HEK293T (cell line): ENCODE measurements at places on chromosomes 4 and X.

DNA sequence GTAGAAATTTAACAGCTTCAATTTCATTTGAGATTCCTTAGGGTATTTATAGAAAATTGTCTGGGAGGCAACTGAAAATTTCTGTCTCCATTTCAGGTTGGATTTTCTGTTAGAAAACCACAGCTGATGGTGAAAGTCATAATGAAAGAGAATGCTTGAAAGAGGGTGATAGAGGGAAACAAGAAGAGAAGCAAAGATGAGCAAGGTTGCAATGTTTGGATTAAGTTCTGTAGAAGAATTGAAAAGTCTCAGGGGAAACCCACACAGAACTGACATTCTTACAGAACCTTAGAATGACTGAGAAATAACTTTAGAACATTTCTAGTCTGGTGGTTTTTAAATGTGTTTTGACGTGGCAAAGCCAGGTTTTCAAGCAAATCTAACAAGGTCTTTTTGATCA lies 14.7 kb downstream of the GBA3 start:
- no peak for DNase-seq

GRCh38 chrX:24760363-24761000 lies 66.8 kb downstream of the POLA1 start:
- DNase-seq = no peak

DNA sequence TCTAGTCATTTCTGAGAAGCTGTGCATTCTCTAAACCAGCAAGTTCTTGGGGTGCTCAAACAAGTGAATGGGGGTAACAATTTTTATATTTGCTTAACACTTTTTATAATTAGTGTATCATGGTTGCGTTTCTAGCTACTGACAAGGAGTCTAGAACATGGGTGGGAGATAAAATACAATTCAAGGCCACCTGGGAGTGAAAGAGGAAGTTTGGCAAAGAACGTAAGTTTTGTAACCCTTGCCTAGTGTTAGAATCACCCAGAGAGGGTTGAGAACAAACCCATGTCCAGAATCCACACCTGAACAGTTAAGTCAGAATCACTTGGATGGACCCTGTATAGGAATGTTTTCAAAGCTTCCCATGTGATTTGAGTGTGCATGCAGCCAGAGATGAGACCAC lies 92.7 kb downstream of the AFF2 start:
- DNase-seq = no peak

DNA sequence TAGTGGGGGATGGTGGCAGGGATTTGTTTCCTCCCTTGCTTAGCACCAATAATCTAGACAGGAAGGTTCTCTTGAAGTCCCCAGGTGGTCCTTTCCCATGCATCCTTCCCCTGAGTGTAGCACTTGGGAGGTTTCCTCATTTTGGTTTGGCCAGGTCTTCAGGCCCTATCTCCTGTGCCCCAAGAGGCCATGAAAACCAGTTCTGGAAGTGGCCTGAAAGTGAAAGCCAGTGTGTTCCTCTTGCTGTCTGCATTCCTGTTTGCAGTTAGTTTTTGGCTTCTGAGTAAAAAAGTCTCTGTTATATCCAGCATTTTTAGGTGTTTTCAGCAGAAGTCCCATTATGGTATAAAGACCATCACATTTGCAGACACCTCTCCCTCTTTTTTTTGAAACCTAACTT lies 59.5 kb downstream of the MTM1 start:
- no peak for DNase-seq

- DNase-seq = no peak
These were observed 28.4 kb upstream of the SULT1E1 start for GRCh38 chr4:69888336-69888735.

DNA sequence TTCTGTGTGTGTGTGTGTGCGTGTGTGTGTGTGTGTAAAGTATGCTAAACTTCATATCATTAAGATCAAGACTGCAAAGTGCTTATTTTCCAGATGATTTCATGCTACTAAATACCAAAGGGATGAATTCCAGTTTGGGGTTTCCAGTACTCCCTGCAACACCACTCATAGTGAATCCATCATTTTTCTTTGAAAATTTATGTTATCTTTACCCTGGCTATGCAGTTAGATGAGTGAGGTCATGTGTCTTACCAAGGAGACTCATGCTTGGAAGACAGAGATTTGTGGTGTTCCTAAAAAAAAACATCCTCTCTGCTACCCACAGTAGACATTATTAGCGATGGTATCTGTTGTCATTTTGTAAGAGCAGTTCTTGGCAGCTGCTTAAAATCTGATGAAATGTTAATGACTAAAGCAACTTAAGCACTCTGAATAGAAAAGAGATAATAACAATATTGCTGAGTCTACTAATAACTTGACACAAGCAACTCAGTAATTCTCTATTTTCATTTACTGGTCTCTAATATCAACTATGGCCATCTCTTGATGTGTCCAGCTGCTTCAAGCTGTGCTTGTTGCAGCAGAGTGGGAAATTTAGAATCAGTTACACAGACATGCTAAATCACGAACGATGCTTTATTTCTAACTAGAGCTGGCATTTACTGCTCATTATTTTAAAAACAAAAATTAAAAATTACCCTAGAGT lies 1953.0 kb upstream of the IGFBP7 start:
- DNase-seq = no peak

DNA sequence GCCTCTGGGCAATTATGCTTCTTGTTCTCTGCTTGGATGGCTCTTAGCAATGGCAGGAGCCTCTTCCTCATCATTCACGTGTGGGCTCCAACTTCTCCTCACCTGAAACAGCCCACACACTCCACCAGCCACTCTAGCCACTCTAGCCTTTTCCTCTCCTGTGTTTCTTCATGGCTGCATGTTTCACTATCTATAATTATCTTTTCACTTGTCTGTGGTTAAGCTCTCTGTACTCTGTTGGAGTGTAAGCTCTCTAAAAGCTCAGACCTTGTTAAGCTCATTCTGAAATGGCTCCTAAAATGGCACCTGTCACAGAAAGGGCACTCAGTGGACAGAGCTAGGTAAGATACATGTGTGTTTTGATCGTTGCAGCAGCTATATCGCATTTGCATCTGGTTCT lies 80.0 kb downstream of the SH3KBP1 start:
- DNase-seq = no peak

- no peak for DNase-seq
These were observed 86.1 kb downstream of the FRYL start for GRCh38 chr4:48693856-48694574.

DNA sequence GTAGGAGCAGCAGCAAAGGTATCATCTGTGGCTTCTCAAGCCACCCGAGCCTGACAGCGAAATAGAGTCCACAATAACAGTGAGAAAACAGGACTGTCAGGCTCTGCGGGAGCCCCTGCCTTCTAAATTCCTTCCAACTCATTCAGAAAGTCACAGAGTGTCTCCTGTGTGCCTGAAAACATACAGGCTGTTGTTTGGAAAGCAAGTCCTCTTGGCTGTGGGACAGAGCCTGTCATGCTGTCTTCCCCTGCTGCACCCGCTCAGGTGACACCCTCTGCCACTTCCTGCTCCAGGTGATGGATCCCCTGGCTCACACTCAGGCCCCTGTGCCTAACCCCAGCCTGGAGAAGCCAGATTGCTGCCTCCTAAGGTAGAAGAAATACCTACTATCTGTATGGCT lies 152.3 kb downstream of the RAB28 start:
- DNase-seq = no peak

- DNase-seq = peak; percentile 57
These were observed 593 bp downstream of the SH3RF1 start for GRCh38 chr4:169269916-169270809.

- DNase-seq = no peak
These were observed 164.8 kb upstream of the PITX2 start for GRCh38 chr4:110787707-110788106.

- peak; percentile 15 for DNase-seq
These were observed 4.8 kb upstream of the DAPP1 start for GRCh38 chr4:99811850-99812249.

DNA sequence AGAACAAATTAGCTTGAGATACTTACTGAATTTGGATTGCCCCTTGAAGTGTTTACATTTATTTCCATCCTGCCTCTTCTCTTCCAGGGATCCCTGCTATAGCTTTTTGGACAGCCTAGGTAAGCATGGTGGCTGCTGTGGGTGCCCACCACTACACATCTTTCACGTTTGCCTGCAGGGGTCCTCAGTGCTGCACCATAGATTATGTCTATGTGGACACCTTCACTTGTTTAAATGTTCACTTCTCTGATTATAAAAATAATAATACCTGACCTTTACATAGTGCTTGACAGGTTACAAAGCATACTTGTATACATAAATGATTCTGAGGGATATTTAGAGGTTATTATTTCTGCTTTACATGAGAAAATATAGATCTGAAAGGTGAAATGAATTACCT lies 67.9 kb upstream of the SLC4A4 start:
- peak; percentile 38 for DNase-seq

DNA sequence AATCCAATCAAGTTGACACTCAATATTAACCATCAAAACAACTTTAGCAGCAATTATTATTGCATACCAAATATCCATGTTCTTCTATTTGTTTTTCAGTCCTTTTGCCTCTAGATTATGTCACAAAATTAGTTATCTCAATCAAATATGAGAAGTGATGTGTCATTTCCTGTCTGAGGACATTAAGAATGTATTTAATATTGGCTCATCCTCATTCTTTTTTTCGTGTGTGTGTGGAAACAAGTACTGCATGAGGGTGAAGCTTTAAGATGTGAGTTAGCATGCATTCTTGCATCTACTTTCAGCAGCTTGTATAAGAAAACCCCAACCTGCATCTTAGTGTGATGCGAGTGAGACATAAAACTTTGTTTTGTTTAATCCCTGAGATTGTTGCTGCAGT lies 301.4 kb downstream of the GRIA2 start:
- DNase-seq = no peak

DNA sequence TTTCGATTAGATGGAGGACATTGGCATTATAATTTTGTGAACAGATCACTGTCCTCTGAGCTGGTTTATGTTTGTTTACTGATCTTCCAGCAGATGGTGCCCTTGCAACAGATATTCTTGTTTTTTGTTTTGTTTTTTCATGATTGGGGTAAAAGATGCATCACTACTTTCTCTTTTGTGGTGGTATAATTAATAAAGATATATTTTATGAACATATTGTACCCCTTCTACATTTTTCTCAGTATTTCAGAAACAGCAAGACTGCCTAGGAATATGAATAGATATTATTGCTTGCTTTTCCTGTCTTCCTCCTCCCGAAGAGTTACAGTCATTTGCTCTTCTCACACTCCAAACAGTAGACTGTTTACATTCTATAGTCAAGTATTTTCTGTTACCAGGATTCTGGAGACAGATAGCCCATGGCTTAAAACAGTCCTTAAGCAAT lies 905.2 kb downstream of the TRAM1L1 start:
- peak; percentile 12 for DNase-seq

- DNase-seq = no peak
These were observed 79.2 kb upstream of the CLCN4 start for GRCh38 chrX:10077425-10078188.

- no peak for DNase-seq
These were observed 150.3 kb upstream of the RASGEF1B start for GRCh38 chr4:81622028-81622427.

DNA sequence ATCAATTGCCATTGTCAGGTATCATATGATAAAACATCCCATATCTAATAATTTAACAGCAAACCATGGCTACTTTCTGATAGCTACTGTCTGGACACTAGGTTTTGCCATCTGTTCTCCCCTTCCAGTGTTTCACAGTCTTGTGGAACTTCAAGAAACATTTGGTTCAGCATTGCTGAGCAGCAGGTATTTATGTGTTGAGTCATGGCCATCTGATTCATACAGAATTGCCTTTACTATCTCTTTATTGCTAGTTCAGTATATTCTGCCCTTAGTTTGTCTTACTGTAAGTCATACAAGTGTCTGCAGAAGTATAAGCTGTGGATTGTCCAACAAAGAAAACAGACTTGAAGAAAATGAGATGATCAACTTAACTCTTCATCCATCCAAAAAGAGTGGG lies 7.0 kb downstream of the NPY5R start:
- DNase-seq = no peak

- no peak for DNase-seq
These were observed 11.3 kb upstream of the PHKA2 start for GRCh38 chrX:18995221-18995620.

GRCh38 chr4:185190306-185190856 lies 13.4 kb downstream of the CFAP97 start:
- DNase-seq = no peak

- DNase-seq = no peak
These were observed 371.9 kb upstream of the PITX2 start for GRCh38 chr4:110994781-110995180.

DNA sequence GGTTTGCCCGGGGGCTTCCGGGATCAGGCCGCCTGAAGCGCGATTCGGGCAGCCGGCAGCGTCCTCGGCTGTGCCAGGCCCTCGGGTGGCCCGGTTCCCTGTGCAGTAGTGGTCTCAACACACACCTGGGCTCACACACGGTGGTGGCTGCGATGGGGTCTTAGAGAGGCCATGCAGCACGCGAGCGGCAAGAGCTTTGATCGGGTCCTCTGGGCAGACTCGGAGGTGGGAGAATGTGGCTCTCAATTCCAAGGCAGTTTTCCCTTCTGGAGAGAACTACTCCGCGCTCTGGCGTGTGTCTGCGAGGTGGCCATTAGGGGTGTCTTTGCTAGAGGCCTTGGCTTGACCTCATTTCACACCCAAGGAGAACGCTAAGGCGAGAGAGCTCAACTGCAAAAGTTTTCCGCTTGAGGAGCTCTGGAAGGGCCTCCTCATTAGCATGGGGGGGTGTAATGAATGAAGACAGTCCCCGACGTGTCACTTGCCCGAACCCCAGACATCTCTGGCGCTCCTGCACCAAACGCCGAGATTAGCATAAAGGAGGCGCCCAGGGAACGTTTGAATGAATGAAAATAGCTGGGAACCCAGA lies 771 bp upstream of the RBPJ start:
- DNase-seq = peak; percentile 10

DNA sequence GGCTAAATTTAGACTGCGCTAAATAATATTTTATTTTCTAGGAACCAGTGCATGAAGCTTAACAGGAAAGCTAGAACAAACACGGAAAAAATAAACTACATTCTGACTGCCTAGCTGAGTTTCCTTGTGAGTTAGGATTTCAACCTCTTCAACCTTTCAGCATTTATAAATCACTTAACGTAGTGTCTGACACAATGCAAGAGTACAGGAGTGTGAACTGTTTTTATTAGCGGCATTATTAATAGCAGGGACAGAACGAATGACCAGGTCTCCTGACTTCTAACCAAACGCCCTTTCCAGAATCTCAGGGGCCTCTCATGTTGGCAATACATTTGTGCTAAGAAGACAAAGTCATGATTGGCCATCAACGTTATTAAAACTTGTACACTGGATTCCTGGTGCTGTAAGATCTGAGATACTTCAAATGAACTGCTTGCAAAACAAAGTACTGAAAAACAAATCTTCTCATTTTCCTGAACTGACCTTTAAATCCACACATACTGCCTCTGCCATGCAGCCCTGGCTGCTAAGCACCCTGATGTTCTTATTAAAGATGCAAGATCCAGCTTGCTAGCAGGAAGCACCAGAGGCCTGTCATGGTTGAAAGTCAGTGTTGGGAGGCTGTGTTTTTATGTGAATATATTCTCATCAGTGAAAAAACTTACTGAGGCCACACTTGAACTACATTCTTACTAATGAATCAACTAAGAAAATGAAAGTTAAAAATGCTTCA lies 380.4 kb upstream of the CPEB2 start:
- DNase-seq = no peak
